ENCODE measurements at places on chromosomes 7 and 10. TPM values are rescaled to one million over a fixed set of nuclear protein-coding genes. Genes with fewer than 3 reads are reported as not detected.

ANKRD30A gene
- total RNA-seq, result not detected

POLR1F gene
- 9.1 TPM for total RNA-seq

GRID2IP gene
- not detected for total RNA-seq

OR2A12 gene
- not detected for total RNA-seq

FKBP14 gene
- 13.8 TPM for total RNA-seq

RNF32 gene
- 0.38 TPM for total RNA-seq

CLRN3 gene
- not detected for total RNA-seq

ZMIZ1 gene
- 40.7 TPM for total RNA-seq

AOAH gene
- 1.6 TPM for total RNA-seq

KCP gene
- 0.35 TPM for total RNA-seq

TMEM236 gene
- 0.54 TPM for total RNA-seq

SRI gene
- 69.0 TPM for total RNA-seq

TCERG1L gene
- total RNA-seq, result not detected

PTPN20 gene
- total RNA-seq, result 16.3 TPM

LDB3 gene
- 1,178 TPM for total RNA-seq

NEURL1 gene
- 0.54 TPM for total RNA-seq

CALML3 gene
- total RNA-seq, result not detected

DNA sequence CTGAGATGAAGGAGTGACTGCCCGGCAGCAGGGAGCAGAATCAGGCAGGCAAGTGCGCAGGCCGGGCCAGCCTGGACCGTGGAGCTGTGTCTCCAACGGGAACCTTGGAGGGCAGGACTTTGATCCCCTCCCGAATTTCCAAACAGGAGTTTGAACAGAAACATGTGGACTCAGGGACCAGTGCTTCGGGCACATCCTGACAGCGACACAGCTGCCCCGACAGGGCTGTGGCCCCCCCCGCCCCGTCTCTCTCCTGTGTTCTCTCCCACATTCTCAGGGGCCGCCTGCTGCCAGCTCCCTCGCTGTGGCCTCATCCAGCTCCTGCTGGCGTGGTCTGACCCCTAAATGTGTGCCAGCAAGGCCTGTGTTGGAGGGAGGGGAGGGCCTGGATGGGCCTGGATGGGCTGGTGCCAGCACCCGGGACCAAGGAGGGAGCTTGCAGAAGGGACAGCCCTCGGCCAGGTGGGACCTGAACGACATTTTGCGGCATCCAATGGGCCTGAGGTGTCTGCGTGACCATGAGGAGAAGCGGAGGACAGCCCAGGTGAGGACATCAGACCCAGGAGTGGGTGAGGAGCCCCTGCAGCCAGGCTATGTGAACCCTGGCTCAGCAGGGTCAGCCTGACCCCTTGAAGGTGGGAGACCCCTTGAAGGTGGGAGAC is 222.9 kb downstream of the DNAJB6 start:
- DNase-seq, result peak; percentile 69

- DNase-seq, result no peak
Observed at GRCh38 chr10:88500656-88501055, 82.5 kb downstream of the RNLS start.

- DNase-seq, result no peak
Observed at GRCh38 chr10:49407552-49408137, 11.8 kb upstream of the DRGX start.

- no peak for DNase-seq
Observed at GRCh38 chr7:147332988-147333387, 1216.4 kb downstream of the CNTNAP2 start.

GRCh38 chr7:35019801-35020200 is 17.5 kb downstream of the DPY19L1 start:
- DNase-seq, result no peak

DNA sequence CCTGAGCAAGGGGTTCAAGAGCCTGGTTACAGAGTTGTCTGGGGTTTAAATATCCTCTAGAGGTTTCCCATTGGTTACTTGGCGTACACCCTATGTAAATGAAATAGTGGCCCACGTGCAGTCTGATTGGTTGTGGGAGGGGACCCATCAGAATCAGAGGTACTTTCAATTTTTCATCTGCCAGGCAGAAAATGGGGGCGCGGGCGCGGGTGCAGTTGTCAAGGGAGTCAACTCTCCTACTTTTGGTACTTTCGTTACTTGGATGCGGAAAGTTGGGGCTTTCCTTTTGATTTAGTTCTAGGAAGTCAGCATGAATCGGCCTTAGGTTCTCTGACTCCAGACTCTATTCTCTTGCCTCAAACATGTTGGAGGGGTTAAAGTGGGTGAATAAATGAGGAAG is 83.2 kb downstream of the DNAJB9 start:
- no peak for DNase-seq

- DNase-seq, result no peak
Observed at GRCh38 chr7:120163449-120163848, 109.5 kb upstream of the KCND2 start.

- no peak for DNase-seq
Observed at GRCh38 chr10:115503546-115503945, 410.4 kb downstream of the ATRNL1 start.

- DNase-seq, result no peak
Observed at GRCh38 chr7:132270517-132270916, 305.8 kb downstream of the PLXNA4 start.

- DNase-seq, result no peak
Observed at GRCh38 chr7:103148131-103148993, 537 bp downstream of the NAPEPLD start.

- no peak for DNase-seq
Observed at GRCh38 chr7:25391961-25392587, 163.8 kb upstream of the NPVF start.

DNA sequence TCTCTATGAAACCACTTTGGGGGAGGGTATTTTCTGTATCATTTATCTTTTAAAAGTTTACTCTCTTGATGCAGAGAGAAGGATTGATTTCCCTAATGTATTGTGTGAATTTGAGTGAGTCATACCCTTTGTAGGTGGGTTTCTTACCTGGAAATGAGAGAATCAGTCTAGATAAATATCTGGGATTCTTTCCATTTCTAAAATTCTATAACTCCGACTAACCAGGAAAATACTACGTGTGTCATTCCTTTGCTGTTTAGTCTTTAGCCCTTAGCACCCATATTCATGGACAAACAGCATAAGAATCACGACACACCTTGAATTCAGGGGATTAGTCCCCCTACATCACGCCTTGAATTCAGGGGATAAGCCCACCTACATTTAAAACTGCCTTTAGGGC is 139.1 kb downstream of the GATA3 start:
- no peak for DNase-seq

- DNase-seq, result no peak
Observed at GRCh38 chr10:114491419-114491818, 87.1 kb upstream of the AFAP1L2 start.

DNA sequence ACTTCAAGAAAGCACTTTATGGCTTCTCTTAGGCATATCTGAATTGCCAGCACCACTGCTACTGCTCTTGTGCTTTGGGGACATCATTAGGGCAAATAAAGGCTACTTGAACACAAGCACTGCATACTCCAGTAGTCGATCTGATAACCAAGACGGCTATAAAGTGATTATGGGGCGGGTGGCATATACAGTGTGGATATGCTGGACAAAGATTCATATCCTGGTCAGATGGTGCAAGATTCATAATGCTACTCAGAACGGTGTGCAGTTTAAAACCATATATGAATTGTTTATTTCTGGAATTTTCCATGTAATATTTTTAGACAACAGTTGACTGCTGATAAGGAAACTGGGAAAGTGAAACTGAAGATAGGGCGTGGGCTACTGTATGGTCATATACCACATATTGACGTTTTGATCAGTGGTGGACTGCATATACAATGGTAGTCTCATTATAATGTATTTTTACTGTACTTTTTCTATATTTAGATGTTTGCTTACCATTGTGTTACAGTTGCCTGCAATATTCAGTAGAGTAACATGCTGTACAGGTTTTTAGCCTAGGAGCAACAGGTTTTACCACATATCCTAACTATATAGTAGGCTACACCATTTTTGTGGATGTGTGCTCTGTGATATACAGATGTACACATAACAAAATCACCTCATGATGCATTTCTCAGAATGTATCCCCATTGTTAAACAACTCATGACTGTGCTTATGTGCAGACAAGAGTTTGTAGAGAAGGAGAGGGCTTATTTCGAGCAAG is 15.2 kb downstream of the ANLN start:
- DNase-seq, result no peak

GRCh38 chr10:11532306-11532705 is 79.1 kb downstream of the USP6NL start:
- no peak for DNase-seq

DNA sequence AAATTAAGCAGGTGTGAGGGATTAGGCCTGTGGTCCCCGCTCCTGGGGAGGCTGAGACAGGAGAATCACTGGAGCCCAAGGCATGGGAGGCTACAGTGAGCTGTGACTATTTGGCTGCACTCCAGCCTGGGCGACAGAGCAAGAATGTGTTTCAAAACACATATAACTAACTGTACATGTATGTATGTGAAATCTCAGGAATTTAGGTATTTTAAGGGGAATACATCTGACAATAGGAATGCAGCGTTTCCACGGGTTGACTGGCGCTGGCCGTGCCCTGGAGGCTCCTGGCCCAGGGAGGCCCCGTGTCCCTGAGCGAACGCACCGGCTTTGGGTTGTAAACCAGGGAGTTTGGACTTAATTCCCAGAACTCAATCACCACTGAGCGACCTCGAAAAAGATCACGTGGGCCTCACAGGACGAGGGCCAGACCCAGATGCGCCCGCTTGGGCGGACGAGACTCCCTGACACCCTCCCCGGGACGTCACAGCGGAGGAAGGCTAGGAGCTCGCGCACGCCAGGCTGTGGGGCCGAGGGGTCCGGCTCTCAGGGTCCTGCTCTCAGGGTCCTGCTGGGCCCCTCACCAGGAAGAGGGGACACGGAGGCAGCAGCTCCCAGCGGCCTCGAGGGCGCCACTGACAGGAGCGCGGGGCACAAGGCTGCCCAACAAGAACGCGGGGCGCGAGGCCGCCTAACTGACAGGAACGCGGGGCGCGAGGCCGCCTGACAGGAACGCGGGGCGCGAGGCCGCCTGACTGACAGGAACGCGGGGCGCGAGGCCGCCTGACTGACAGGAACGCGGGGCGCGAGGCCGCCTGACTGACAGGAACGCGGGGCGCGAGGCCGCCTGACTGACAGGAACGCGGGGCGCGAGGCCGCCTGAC is 18.4 kb downstream of the PTPRN2 start:
- DNase-seq, result no peak

- no peak for DNase-seq
Observed at GRCh38 chr7:112484671-112485167, 3.9 kb downstream of the LSMEM1 start.

- DNase-seq, result peak; percentile 77
Observed at GRCh38 chr7:122887198-122887597, 938 bp upstream of the CADPS2 start.

DNA sequence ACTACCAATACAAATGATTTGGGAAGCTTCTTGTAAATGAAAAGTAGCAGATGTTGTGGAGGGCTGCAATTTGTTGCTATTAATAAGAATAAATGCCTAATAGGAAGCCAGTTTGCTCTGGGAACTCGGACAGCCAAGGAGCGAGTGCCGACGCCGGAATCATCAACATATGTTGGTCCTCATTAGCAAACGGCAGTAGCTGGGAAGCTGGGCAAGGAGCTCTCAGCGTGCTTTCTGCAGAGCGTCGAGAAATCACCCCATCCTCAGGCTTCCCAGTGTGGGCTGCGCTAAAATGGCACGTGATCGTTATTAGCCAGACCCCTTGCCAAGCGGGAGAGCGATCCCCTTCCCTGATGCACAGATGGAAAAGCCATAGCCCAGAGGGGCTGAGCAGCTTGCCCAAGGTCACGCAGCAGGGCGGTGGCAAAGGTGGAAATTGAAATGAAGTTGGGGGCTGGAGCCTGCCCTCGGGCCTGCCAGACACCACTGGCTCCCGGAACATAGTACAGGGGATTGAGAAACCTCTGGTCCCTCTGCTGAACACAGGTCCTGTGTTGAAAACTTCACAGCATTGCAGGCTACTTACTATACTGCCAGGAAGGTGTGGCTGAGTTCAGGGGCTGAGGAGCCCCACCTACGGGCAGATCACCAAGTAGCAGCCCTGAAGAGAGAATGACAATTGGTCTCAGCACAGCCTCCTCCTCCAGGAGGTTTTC is 326.9 kb downstream of the PLXNA4 start:
- DNase-seq, result no peak

GRCh38 chr10:48536156-48536500 is 68.7 kb downstream of the ARHGAP22 start:
- peak; percentile 53 for DNase-seq

GRCh38 chr7:36673703-36674102 is 50.6 kb downstream of the AOAH start:
- DNase-seq, result no peak

DNA sequence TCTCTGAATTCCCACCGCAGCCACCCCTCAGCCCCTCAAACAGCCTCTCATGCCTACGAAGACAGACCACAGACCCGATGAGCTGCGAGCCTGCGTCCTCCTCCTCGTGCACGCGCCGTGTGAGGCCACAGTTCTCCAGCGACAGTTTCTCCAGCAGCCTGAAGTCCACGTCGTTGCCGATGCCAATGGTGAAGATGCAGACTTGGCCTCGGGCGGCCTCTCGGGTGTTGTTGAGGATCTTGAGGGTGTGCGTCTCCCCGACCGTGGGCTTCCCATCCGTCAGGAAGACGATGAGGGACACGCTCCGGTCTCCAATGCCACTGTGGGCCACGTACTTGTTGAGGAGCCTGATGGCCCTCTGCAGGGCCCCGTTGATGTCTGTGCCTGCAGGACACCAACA is 87.1 kb downstream of the ITIH5 start:
- DNase-seq, result no peak

- no peak for DNase-seq
Observed at GRCh38 chr7:93298671-93299070, 66.5 kb downstream of the VPS50 start.

DNA sequence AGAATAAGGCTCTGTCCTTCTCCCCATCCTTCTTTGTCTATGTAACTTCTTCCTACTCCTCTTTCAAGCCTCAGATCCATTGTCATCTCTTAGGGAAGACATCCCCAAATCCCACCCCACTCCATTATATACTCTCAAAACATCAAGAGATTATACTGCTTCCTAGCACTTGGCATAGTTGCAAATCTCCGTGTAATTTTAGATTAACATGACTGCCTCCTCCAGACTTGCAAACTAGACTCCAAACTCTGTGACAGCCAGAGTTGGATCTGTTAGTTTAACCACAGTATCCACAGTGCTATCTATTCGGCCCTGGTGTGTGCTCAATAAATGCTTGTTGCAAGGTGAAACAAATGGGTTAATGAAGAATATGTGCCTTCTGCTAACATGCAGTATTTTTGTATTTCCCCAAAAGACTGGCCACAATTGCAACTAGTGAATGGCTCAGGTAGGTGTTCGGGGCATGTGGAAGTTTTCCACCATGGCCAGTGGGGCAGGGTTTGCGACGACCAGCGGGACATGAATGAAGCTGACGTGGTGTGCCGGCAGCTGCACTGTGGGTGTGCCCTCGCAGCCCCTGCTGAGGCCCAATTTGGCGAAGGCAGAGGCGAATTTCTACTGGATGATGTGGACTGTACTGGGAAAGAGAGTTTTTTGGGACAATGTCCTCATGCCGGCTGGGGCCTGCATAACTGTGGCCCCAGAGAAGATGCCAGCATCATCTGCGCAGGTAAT is 34.5 kb upstream of the C10orf120 start:
- no peak for DNase-seq

GRCh38 chr7:92417913-92418312 is 29.4 kb upstream of the GATAD1 start:
- no peak for DNase-seq

- DNase-seq, result no peak
Observed at GRCh38 chr10:119112056-119112455, 8.1 kb downstream of the DENND10 start.

- no peak for DNase-seq
Observed at GRCh38 chr10:51260376-51260775, 186.1 kb downstream of the PRKG1 start.

GRCh38 chr7:81248420-81248819 is 329.6 kb upstream of the SEMA3C start:
- no peak for DNase-seq

Measured in cardiac septum (tissue), 1 donor.